A549 (cell line): ENCODE measurements at places on chromosomes 13 and 19.

GRCh38 chr13:43158516-43158915 is 135.1 kb downstream of the DNAJC15 start:
- no peak for DNase-seq

- DNase-seq: no peak
Measured at GRCh38 chr13:83839146-83839545, 43.1 kb downstream of the SLITRK1 start.

GRCh38 chr13:100658363-100658762 is 16.2 kb downstream of the TMTC4 start:
- no peak for DNase-seq

- peak; percentile 35 for DNase-seq
Measured at GRCh38 chr19:8081569-8082550, 29.3 kb downstream of the CCL25 start.

GRCh38 chr13:33014291-33014690 is 1.9 kb upstream of the KL start:
- no peak for DNase-seq

- no peak for DNase-seq
Measured at GRCh38 chr13:42926555-42926954, 65.5 kb downstream of the EPSTI1 start.

DNA sequence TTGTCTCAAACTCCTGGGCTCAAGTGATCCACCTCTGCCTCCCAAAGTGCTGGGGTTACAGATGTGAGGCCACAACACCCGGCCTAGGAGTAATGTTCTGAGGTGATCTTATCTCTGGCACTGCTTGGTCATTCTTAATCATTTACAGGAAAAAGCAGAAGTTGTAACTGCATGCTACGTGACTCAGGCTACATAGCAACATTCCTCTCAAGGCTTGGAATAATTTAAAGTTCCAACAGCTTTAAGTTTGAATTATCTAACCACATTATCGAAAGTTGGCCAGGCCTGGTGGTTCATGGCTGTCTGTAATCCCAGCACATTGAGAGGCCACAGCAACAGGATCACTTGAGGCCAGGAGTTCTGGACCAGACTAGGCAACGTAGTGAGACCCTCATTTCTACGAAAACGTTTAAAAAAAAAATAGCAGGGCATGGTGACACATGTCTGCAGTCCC is 3.9 kb upstream of the B9D2 start:
- DNase-seq: peak; percentile 77
